Thymus (tissue), 14 donors: ENCODE measurements at places on chromosomes 4 and X. TPM values are rescaled to one million over a fixed set of nuclear protein-coding genes. Genes with fewer than 3 reads are reported as not detected.

DNA sequence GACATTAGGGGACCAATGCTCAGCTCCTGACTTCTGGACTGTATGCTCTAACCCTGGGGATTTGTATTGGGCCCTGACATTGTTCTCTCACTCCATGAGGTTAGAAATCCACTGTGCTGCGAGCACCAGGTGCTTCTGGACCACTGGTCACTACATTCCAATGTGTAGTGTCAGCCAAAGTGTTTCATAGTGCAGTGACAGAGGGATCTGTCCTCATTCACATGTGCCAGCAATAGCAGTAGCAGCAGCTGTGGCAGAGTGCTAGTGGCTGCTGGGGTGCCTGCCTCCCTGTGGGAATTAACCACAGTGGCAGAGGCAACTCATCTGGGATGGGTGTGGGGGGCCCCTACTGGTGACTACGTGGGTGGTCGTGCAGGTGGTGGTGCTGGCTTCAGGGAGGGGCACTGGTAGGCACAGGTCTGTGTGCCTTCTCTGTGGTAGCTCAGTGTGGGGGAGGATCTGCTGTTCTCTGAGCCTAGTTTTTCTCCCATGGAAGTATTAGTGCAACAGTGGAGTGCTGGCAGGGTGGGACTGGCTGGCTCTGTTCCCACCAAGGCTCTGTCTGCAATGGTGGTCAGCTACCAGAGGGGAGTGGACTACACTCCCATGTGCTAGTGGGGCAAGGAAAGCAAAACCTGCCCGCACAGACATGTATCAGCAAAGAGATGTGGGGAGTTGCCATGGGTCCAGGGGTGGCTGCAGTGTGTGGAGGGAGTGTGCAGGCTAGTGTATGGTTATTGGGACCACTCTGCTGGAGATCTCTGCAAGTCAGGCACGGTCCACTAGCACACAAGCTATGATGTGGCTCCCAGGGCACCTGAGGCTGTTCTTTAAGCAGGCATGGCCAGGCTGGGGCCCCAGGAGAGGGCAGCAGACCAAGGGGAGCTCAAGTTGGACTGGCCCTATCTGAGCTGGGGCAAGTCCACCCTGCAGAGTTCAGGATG is 78.5 kb downstream of the SCLT1 start:
- DNase-seq: no peak

- no peak for DNase-seq
Observed at GRCh38 chr4:39792128-39792527, 94.2 kb downstream of the UBE2K start.

ATOH1 gene
- 0.32 TPM for polyA plus RNA-seq

TMEM31 gene
- 0.37 TPM for polyA plus RNA-seq

DNA sequence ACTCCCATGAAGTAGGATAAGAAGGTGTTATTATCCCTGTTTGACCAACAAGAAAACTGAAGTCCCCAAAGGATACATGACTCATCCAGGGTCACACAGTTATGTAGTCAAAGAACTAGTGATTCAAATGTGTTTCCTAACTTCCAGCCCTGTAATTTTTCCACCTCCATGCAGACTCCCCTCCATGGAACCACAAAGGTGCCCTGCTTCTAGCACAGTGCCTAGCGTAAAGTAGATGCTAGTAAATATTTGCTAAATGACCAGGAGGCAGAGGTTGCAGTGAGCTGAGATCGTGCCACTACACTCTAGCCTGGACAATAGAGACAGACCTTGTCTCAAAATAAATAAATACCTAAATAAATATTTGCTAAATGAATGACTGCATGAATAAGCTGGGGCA is 55.8 kb downstream of the FRMPD3 start:
- no peak for DNase-seq

- no peak for DNase-seq
Observed at GRCh38 chrX:3448563-3448962, 102.1 kb upstream of the MXRA5 start.

DNA sequence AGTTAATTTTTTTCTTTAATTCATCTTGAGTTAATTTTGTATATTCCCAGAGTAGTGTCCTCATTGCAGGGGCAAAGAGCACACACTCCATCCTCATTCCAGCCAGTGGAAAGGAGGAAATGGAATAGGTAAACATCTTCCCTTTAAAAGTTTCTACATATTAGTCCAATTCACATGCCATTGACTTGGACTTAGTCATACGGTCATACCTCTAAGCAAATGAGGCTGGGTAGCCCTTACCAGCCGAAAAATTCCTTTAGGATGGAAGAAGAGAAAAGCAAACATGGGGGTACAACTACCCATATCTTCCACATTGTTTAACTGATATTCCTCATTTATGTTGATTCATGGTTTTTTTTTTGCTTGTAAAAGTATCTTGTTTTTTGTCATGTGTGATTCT is 37.4 kb upstream of the NDP start:
- no peak for DNase-seq

DNA sequence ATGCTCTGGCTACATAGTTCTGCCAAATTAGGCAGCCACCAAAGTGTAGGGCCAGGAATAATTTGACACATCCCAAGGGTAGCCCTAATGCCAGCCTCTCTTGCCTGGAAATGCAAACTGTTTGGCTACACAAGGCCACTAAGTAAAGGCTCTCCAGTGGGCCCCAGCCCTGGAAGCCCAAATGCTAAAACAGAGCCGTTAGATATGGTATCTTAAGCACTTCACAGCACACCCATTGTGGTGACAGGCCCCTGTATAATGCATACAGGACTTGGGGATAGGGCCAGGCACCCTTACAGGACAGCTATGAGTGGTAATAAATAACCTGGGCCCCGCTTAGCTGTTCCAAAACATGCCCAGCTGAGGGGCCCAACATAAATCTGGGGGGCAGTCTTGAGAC is 623.9 kb downstream of the BCOR start:
- DNase-seq: no peak

DNA sequence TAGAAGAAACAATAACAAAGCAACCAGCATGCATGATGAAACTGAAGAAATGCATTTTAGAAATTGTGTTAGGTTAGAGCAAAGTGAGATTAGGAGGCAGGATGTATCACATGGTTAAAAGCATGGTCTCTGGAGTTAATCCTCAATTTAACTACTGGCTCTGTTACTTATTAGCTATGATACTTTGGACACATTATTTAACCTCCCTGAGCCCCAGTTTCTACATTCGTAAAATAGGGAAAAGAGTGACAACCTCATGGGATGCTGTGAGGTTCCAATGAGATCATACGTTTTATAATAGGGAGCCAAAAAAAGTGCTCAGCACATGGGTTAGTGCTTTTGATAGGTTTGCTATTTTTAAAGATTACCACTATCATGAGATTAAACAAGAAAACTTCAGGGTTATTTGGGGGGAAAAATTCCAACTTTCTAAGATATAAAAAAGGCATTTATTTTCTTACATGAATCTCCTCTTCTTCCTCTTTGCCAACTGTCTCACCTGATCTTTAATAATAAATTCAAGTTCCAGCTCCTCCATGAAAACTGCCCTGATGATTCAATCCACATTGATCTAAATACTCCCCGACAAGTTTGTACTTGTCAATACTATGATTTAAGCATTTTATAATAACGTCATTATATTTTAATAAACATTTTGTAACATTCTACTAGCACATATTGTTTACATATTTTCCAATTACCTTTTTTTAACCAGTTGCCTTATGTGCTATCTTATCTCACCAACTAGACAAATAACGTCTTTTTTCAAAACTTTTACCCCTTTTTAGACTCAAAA is 4.6 kb downstream of the SEC31A start:
- no peak for DNase-seq

GRCh38 chr4:119643306-119644042 is 14.9 kb upstream of the PDE5A start:
- no peak for DNase-seq

DNA sequence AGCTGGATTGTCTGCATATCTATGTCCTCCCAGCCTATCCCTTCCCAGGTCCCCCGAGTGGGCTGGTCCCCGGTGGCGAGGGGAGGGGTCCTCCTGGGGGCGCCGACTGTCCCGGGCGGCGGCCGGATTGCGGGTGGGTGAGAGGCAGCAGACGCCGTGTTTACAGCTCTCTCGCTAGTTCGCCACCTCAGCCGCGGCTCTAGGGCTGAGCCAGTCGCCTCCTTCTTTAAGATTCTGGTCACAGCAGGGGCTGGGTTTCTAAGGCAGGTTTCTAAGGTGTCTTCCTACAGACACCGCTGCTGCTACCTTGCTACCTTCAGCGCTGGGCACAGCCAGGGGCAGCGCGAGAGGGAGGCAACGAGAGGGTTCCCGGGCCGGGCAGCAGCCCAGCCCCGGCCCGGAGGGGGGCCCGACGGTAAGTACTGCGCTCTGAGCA is 57.2 kb downstream of the FRMPD3 start:
- DNase-seq: no peak

F8A2 gene
- not detected for polyA plus RNA-seq

- DNase-seq: no peak
Observed at GRCh38 chr4:118869808-118870342, 18.8 kb upstream of the SYNPO2 start.

- DNase-seq: no peak
Observed at GRCh38 chr4:73006286-73006990, 63.1 kb downstream of the COX18 start.

GRCh38 chr4:15893962-15894361 is 44.6 kb downstream of the FGFBP1 start:
- no peak for DNase-seq

DNA sequence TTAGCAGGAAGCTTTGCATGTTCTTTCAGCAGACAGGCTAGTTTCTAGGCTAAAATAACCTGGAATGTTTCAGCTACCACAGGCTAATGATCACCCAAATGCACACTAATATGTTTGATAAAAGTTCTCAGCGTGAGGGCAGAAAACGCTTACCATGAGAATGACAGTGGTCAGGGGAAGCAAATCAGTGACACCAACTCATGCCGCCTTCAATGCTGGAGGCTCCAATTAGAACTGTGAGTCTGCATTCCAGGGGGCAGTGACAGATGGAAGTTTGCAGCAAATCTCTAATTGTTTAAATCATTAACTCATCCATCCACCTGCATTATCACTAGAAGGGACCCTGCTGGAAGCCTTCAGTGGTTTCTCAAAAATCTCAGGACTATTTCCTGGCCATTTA is 43.2 kb downstream of the ANOS1 start:
- no peak for DNase-seq

- peak; percentile 13 for DNase-seq
Observed at GRCh38 chrX:30504309-30504708, 73.3 kb downstream of the TASL start.

- no peak for DNase-seq
Observed at GRCh38 chrX:56757327-56757726, 28.3 kb downstream of the NBDY start.

- no peak for DNase-seq
Observed at GRCh38 chr4:184099535-184099966, 118.1 kb downstream of the ENPP6 start.

DNA sequence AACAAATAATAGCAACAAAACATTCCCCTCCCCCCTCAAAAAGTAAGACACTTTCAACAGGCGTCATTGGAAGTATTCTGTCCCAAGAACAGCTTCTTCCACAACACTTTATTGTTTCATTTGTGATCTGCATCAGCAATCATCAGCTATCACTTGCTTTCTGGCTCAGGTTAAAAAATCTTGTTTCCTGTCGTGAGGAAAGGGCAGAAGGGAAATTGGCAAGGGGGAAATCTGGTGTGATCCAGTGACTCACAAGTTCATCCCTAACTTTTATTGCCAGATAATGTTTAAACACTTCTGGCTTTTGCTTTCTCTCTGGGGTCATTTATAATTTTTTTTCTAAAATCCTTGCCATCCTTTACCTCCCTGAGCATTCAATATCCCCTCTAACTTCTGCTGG is 247.4 kb upstream of the GIMD1 start:
- no peak for DNase-seq

- no peak for DNase-seq
Observed at GRCh38 chr4:170580651-170581050, 490.9 kb upstream of the AADAT start.

DNA sequence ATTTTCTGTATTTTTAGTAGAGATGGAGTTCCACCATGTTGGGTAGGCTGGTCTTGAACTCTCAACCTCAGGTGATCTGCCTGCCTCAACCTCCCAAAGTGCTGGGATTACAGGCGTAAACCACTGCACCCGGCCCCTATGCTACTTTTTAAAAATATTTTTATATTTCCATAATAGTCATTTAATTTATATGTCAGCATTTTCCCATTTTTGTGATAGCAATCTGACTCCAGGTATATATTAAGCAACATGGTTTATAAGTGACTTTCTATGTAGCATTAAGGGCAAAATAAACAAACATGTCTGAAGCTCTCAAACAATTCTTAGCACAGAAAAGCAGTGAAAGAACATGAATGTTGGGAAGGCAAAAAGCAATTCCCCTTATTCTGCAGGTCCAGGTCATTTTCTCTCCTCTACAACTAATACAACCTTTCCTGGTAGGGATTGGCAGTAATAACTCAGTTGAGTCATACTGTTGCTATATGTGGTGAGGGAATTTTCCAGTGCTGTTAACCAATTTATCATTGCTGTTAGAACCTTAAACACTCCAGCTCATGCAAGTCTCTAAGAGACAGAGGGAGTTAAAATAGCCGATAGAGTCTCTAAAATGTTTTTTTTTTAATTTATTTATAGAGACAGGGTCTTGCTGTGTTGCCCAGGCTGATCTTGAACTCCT is 24.0 kb downstream of the SMIM14 start:
- no peak for DNase-seq

DNA sequence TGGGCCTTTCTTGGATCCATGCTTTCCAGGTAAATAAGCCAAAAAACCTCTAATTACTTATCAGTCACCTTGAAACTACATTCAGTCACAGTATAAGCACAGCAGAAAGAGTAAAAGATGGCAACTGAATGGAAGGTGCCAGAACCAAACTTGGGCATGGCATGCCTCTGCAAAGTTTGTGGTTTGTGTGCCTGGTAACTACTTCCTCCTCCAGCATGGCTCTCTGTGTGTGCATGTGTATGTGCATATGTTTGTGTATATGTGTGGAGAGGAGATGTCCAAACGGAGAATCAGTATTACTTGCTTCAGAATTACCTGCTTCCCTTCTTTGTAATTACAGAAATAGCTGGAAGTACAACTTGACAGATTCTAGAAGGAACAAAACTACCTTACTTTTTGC is 67.5 kb downstream of the AGTR2 start:
- no peak for DNase-seq

GRCh38 chrX:120262859-120263708 is 12.5 kb downstream of the ZBTB33 start:
- DNase-seq: no peak

NHS gene
- polyA plus RNA-seq: 2.8 TPM

- DNase-seq: no peak
Observed at GRCh38 chr4:2138846-2139500, 79.8 kb downstream of the NAT8L start.

GAGE13 gene
- not detected for polyA plus RNA-seq

SUPT20HL1 gene
- polyA plus RNA-seq: 0.02 TPM

H2BW2 gene
- polyA plus RNA-seq: not detected

SLC2A9 gene
- 8.6 TPM for polyA plus RNA-seq

- no peak for DNase-seq
Observed at GRCh38 chr4:3320361-3321023, 27.7 kb downstream of the RGS12 start.

DNA sequence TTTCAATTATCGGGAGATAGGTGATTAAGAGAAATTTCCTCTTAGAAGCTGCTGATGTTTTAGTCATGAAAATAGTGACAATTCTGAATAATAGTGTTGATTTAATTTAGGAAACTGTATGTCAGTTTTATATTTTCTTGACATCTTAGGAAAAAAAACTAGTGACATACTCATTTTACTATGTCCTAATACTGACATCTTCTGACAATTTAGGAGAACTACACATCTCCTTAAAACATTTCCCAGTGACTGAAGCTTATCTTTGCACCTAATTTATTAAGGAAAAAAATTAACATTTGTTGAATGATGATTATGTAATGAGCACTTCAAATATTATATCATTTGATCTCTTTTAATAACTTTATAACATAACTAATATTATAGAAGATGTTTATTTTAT is 42.0 kb upstream of the RBMXL3 start:
- no peak for DNase-seq
